ENCODE measurements at places on chromosomes 12 and 14.
A peak's percentile ranks its signal among the peaks of the same experiment; 100 is the strongest.

GRCh38 chr12:103765322-103765721 lies 75.7 kb downstream of the NT5DC3 start:
- no peak for DNase-seq

GRCh38 chr12:10501030-10501429 lies 4.7 kb upstream of the EIF2S3B start:
- peak; percentile 4 for DNase-seq

DNA sequence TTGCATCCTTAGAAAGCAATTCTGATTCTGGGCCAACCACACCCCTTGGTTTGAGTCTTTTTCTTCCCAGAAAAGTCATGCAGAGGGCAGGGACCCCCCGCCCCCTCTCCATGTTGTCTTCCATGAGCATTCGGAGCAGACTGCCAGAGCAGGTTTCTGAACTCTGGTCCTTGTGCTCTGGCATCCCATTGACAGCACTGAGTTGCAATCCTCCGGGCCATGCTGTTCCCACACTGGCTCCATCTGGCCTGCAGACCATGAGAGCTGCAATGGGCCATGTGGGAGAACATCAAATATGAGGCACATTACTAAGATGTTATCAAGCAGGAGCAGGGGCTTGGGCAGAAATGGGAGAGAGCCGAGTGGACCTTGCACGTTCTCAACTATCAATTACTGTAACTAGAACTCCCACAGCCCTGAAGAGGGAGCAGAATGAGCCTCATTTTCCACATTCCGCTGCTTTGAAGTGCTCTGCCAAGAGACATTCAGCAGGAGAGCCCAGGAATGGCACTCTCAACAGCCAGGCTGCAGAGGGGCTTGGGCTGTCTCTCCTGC lies 157.4 kb downstream of the STXBP6 start:
- DNase-seq = no peak

DNA sequence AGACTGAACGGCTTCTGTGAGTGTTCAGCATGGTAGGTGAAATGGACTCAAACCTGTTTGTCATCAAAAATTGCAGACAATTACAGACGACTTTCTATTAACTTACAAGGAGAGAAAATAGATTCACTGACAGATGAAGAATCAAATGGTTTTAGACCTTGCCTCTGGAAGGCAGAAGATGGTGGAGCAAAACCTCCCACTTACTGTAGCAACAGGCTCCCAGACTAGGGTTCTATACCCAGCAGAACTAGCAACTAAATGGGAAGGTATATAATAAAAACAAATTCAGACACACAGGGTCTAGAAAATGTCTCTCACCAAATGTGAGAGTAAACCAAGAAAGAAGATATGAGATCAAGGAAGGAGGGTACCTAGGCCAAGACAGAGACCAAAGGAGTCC lies 36.8 kb downstream of the RNF34 start:
- no peak for DNase-seq

DNA sequence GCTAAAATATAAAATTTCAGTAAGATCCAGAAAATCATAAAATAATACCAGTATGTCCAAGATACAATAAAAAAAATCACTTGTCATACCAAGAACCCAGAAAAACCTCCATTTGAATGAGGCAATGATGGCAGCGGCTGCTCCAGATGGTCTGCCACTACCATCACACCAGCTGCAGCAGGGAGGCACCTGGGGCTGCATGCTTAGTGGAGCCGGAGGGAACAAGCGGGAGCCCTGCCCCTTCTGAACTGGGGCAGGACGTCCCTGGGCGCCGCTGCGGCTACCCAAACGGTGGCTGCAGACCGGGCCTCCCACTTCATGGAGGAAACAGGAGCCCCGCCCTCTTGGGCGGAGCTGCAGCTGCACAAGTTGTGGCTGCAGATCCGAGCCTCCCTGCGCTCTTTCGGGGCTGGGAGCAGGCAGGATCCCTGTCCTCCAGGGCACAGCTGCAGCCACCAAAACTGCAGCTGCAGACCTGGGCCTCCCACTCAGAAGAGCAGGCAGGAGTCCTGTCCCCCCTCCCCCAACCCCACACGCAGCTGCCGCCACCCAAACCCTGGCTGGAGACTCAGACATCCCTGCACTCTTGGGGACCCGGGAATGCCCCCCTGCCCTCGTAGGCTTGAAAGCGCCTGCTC lies 36.1 kb upstream of the OR5AU1 start:
- peak; percentile 53 for DNase-seq

DNA sequence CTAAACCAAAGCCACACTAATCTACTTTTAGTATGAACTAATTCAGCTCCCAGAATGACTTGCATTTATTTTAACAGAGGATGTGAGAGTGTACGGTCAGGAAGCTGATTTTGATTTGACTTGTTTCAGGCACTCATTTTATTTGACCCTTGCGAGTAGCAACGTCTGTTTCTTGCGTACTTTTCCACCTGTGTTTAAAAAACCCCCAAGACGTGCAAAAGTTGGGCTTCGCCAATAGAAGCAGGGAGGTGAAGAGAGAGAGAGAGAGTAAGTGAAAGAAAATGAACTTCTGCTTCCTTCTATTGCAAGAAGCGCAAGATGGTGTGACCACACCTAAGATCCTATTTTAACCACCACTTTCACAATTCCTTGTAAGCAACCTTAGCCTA lies 6.7 kb upstream of the SLC15A4 start:
- no peak for DNase-seq

DNA sequence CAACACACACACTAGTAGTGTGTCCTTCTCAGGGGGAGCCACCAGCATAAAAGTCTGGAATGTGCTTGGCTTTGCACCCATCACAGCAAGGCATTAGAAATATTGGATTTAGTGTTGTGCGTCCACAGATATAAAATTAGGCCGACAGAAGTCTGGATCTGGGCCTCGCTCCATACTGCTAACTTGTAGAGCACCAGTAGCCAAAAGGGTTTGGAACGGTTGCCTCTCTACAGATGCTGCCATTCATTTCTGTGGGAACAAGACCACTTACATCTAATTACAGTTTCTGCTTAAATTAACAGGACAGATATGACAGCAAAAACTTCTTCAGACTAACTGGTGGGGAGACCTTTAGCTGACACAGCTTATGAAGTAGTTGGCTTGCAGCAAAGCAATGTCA lies 94.2 kb downstream of the EXOC5 start:
- no peak for DNase-seq

- no peak for DNase-seq
Measured at GRCh38 chr14:94643316-94644101, 31.3 kb downstream of the SERPINA3 start.

DNA sequence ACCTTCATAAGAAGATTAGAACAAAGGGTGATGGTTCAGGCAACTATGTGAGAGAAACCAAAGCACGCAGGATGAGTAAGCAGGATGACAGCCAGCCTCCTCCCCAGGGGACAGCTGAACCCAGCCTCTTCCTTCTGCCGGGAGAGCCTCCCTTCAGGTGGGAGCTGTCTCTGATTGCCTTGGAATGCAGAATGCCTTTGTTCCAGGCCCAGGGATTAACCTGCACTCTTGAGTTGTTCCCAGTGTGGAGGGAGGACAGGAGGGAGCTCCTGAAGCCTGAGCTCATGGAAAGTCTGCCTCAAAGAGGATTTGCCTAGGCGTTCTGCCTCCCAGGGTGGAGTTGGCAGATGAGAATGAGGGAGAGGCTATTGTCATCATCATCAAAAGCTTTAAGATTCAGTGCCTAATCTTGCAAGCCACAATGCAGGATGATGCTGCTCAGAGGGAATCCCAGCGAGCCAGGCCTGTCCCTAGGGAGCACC lies 3.6 kb upstream of the KRT6A start:
- DNase-seq = no peak

- peak; percentile 81 for DNase-seq
Measured at GRCh38 chr12:56029666-56030293, 8.9 kb downstream of the IKZF4 start.

DNA sequence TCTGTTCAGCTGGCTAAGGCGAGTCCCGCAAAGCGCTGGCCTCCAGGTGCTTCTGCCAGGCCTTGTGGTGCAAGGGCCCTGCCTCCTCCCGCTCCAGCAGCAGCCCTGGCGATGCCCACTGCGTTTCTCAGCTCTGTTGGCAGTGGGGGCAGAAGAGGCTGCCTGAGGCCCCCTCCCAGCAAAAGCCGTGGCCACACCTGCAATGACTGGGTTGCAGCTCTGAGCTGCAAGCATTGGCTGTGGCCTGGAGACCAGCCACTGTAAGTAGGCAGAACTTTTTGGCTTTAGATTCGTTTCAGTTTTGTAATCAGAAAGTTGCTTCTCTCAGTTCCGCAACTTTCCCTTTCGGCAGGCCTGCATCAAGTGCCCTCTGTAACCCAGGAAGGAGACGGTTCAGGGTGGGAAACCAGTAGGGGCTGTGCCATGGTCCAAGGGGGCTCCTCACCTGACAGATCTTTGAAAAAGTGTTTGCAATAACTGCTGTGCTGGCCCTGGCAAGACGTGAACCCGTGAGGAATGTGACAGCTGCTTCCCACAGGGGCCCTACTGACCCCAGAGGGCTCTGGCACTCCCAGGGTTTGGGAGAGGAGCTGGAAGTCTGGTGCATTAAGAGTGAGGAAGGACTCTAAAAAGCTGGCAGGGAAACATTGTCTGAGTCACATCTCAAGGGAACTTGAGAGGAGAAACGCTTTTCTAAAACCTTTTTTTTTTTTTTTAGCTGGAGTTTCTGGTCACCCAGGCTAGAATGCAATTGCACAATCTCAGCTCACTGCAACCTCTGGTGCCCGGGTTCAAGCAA lies 54.5 kb upstream of the MAX start:
- no peak for DNase-seq

GRCh38 chr12:5099591-5099990 lies 55.9 kb downstream of the KCNA5 start:
- DNase-seq = no peak

DNA sequence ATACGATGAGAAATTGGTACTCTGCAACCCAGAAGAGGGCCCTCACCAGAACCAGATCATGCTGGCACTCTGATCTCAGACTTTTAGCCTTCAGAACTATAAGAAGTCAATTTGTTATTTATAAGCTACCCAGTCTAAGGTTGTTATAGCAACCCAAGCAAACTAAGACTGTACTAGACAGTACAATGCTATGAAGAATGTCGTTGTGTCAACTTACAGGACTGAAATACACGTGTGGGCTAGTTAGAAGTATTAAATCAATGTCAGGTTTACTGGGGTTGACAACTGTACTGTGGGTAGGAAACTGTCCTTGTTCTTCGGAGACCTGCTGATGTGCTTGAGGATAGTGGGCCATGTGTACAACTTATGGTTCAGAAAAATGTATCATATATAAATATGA lies 19.7 kb downstream of the DUSP16 start:
- DNase-seq = no peak

DNA sequence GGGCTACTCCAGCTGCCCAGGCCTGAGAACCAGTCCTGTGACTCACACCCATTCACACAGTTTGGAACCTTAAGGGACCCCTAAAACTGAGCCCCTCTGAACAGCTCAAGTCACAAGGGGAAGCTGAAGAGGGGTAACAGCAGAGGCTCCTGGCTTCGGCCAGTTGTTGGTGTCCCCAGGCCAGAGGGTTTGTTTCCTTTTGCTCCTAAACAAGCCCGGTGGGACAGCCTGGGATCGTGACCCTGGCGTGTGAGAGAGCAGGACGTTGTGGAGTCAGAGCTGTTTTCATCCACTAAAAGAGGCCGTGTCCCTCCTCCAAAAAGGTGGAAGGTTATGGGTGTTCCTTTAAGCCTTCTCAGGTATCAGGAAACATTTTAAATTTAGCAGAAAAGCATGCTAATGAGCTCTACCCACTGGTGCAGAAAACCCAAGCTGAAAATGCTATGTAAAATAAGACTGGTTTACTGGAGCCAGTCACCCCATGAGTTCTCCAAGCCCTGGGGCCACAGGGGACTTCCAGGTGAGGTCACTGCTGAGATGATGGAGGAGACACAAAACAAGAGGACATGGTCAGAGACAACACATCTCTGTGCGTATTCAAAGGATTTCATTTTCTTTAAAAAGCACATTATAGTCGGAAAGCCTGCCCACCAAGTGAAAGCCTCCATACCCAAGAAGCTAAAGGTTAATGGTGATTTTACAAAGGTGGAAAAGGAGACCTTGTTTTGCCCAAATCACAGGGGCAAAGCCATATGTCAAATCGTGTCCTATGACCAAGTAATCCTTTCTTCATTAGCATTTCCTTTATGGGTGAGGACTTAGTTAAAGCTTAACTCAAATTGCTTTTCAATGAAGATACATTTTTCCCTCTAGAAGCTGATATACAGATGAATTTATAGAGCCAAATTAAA lies 14.1 kb downstream of the PRKAB1 start:
- no peak for DNase-seq

DNA sequence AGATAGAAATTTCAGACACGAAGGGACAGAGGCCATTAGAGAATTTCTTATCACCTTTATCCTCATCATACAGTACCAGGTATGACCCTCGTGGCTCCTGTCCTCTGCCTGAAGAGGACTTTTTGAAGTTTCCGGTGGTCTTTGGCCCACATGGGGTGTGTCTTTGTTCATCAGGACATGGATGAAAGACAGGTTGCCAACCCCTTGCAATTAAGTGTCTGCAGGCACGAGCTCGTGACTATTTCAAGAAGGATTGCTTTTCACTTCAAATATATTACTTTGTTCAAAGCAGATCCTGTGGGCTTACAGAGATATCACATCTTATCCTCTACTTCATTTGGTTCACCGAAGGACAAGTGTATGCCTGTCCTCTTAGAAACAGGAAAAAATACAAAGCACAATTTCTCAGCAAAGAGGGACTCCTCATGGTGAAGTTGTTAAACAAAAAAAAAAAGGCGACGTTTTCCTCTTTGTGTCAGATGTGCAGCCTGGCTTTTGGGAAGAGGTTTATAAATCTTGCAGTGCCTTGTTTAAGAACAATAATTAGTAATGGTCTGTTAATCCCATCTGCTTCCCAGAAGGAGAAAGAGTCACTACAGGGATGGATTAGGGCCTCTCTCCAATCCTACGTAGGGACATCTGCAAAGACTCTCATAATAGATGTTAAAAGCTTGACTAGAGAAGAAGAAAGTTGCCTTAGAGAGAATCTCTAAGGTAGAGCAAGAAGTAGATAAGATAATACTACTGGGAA lies 13.5 kb upstream of the FAM234B start:
- DNase-seq = no peak

DNA sequence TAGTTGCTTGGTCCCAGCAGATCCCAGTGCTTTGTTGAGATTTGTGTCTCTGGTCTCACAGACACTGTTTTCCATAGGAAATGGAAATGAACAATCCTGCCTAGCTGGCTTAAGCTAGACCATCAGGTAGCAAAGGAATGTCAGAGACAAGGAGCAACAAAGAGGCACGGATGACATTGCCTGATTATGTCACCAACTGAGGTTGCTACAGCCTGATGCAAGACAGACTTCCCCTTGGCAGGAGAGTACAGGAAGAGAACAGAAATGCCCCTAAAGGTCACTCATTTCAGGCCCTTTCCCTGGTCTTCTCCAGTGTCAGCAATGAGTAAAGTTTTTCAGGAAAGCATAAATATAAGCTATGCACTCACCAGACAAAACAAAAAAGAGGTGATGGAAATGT lies 2.0 kb upstream of the PRB2 start:
- no peak for DNase-seq

GRCh38 chr12:95951515-95951914 lies 8.4 kb downstream of the AMDHD1 start:
- DNase-seq = no peak

- DNase-seq = no peak
Measured at GRCh38 chr12:11881835-11882234, 188.9 kb upstream of the BCL2L14 start.

- DNase-seq = no peak
Measured at GRCh38 chr14:37899365-37899764, 303.9 kb downstream of the TTC6 start.
